ENCODE measurements at places on chromosomes 6 and 20.

DNA sequence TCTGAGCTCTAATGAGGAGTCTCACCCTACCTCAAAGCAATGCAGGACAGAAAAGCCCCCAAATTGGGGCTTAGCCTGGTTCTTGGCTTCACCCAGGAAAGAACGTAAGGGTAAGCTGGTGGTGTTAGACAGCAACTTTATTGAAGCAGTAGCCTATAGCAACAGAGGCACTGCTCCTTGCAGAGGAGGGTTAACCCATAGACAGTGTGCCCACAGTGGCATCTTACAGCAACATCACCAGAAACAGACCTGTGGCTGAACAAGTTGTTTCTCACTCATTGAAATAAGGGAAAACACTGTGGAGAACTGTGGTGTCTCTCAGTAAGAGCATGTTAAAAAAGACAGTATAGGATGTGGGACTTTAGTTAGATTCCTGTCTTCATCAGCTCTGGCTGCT is 80.4 kb upstream of the SPTLC3 start:
- DNase-seq: no peak

- DNase-seq: no peak
These were observed 89.0 kb downstream of the IPCEF1 start for GRCh38 chr6:154267508-154268106.

GRCh38 chr6:105442369-105442768 is 39.5 kb upstream of the PREP start:
- no peak for DNase-seq

- DNase-seq: no peak
These were observed 85.3 kb upstream of the FOXP4 start for GRCh38 chr6:41460742-41461336.

DNA sequence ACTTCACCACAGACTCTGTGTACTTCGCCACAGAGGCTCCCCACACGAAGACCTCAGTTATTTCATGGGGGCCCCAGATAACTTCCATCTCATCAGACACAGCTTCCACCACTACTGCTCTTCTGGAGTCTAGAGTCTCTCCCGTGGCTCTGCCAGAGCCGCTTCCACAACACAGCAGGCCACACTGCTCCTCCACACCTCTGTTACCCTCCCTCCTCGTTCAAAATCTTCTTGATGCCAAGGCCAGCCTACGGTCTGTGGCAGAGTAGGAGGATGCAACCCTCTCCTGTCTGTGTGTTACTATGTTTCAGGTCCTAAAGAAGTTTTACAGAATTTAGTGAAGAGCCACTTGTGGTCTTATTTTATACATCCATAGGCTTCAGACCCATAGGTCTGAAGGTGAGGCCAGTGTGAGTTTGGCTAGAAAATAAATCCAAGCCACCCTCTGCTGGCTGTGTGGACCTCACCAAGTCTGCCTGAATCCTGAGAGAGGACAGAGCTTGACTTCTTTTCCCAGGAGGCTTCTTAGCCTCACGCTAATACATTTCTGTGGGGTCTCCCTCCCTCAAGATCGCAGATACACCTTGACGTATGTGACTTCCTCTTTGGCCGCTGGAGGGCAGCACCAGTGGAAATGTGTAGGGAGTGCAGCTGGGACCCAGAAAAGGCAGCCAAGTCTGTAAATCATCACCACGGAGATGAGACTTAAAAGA is 197.7 kb downstream of the FAXC start:
- DNase-seq: peak; percentile 11

DNA sequence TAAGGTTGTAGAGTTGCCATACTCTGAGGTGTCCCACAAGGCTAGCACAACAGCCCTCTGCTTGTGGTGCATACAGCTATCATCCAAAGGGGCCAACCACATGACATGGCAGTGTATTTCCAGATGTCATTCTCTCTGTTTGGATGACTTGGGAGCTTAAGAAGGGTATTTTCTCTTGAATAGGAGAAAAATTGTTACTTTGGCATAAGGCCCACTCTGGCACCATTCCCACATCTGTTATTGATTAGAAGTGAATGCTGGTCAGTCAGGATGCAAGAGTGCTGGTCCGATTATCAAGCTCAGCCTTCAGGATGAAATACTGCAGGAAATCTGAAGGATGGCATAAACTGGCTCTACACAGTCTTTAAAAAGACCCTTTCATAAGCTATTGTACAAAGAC is 83.6 kb upstream of the C20orf144 start:
- peak; percentile 95 for DNase-seq

DNA sequence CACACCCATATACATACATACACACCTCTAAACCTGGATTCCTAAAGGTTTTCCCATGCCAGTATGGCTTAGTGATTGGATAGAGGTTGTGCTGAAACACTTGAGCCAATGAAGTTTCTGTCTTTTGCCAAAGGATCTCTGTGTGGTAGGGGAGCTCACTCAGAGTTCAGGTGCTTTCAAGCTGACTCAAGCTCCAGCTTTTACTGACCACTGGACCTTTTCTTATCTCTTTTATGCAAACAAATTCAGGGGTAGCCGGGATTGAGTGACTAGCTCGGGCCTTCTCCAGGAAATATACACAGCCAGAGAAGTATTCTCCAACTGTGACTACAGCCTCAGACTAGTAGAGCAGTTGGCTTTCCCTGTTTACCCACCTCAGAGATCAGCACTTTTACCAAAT is 21.5 kb upstream of the DSE start:
- no peak for DNase-seq

GRCh38 chr6:84568971-84569370 is 195.4 kb downstream of the TBX18 start:
- no peak for DNase-seq

GRCh38 chr20:3900187-3900604 is 11.0 kb downstream of the PANK2 start:
- no peak for DNase-seq

GRCh38 chr6:26500102-26500501 is at the start of gene BTN1A1:
Gene BTN1A1, plus strand, starts transcription at chr6:26500303. Its CDS starts 984 bp downstream, at chr6:26501287.
- no peak for DNase-seq

DNA sequence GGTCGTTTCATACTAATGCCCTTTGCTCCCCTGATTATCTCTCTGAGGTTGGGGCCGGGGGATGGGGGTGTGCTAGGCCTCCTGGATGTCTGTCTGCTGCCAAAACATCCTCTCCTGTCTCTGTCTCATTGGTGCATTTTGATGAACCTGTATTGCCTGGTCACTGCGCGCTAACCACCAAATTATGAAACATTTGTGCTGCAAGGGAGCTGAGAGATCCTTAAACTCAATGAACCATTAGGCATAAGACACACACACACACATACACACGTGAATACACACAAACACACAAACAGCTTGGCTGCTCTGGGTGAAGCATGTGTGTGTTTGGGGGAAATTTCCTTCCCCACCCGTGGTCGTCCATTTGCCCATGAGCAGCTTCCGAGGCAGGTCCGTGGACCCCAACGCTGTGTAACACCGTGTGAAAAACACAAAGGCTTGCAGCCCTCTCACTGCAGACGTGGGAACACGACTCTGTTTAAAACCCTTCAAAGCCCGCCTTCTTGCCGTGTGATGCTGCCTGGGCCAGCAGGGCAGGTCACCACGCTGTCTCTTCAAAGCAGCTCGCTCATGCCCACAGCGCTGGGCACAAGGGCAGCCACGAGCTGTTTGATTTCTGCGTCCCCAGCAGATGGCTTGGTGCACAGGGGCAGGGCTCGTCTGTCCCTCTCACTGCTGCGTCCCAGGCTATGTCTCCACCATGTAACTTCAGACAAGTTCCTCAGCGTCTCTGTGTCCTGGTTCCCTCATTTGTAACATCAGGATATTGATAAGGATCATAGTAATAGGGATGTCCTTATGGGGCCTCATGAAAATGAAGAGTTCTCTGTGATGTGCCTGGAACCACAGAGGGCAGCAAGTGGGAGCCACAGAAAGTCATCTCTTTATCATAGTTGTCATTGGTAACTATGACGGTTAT is 96.8 kb downstream of the CDH26 start:
- no peak for DNase-seq

DNA sequence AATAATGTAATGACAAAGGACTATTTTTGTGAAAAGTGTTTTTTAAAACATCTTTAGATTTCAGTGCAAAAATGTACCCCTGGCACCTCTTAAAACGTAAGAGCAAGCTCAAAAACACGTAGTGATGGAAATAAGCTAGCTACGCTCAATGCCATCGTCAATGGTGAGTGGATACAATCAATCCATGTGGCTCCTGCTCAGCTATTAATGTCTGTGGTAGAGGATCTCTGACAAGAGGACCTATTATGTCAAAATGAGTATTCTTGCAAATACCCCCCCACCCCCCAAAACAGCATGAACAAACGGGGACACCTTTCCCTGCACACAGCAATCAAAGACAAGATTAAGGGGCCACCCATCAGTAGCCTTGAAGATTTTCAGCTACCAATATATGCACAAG is 65.1 kb upstream of the PTGIS start:
- no peak for DNase-seq

DNA sequence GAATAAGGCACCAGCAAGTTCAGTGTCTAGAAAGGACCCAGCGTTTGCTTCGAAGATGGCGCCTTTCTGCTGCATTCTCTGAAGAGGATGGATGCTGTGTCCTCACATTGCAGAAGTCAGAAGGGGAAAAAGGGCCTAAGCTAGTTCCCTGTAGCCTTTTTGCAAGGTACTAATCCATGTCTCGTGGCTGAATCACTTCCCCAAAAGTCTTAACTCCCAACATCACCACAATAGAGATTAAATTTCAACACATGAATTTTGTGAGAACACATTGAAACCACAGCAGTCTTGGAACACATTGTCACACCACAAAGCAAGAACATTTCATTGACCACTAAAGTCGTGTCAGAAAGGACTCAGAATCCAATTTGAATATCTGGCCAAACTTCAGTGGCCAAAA is 42.1 kb downstream of the KLHL31 start:
- DNase-seq: no peak

DNA sequence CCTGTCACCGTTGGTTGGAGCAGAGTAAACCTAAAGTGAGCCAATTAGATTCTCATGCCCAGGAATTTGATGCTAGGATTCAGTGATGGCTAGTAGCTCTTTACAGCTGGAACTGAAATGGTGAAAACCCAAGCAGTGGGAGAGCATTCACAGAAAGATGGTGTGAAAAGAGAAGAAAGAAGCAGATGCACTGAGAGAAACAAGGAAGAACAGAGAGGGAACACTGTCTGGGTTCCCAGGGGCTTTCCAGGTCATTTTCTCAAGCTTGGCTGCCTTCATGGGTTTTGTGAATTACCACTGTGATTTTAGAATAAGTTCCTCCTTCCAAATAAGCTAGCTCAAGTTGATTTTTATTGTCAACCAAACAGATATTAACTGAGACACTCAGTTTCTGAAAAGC is 104.1 kb upstream of the AKIRIN2 start:
- DNase-seq: no peak

DNA sequence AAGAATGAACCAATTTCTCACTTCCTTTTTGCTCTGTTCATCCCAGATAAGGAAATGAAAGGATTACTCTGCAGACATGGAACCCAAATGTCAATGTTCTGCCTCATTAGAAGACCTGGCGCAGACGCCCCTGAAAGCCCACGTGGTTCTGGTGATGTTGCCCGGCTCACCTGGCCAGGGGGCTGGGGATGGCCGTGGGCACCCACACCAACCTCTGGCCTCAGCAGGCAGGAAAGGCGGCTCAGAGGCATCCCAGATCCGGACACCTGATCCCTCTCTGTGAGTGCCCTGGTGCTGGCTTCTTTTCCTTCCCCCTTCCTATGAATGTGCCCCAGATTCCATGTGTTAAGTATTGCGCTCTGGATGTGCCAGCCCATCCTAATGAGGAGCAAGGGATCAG is 33.6 kb downstream of the CDH4 start:
- DNase-seq: no peak

GRCh38 chr6:149445095-149445466 is 39.7 kb downstream of the ZC3H12D start:
- DNase-seq: no peak

DNA sequence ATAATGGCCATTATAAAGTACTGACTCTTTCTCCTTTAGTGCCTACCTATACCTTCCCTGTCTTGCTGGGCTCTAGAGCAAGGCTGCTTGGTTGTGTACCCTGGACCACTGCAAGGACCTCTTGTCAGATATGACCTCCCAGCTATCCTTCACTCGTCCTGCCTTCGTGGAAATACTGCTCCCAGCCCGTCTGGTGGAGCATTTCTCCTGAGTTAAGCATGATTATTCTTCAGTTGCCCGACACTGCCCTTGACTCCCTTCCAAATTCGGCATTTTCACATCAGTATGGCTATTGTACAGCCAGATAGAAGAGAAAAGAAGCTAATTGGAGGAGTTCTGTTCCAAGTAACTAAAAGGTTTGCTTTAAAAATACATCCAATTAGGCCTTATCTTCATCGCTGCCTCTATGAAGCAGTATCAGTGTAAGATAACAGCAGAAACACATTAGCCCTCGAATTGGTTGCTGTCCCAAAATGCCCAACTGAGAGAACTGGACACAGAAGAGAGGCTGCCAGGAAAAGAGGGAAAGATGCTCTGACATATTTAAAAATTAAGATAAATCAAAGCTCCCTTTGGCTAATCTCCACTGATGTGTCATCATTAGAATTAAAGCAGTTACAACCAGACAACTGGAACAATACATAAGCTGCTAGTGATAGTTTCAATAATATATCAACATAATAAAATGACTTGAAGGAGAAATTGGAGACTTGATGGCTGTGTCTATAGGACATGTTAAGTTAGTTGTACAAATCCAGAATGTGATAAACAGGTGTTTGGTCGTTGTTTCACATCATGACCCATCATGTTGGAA is 54.4 kb downstream of the OPRM1 start:
- no peak for DNase-seq

GRCh38 chr6:148898376-148899014 is 151.7 kb downstream of the UST start:
- no peak for DNase-seq

DNA sequence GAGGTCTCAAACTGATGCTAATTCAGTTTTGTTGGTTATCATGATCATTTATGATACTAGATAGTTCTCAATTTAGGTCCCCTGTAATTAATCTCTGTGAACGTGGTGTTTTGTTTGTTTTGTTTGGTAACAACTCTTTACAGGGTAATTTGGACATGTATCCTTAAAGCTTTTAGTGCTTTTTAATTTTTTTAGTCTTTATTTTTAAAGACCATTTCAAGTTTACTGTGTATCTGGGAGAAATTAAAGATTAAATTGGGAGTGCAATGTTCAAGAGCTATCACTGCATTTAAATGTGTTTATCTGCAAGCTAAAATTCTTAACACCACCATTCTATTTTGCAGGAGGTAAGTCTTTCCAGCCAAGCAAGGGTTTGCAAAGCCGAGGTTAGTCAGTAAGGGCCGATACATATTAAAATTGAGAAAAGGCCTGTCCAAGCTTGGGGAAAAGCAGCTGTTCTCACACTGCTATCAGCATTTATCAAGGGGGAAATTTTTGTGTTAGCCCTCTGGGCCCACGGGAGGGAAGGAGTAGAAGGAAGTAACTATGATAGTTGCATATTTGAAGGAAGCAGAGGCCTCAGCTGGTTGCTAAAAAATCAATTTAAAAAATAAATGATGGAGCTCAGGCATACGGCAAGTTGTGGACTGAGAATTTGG is 59.3 kb upstream of the ZNF217 start:
- DNase-seq: no peak

- DNase-seq: peak; percentile 26
These were observed 243.7 kb downstream of the ARID1B start for GRCh38 chr6:157020881-157021343.
